ENCODE measurements at places on chromosomes 2 and 18.

DNA sequence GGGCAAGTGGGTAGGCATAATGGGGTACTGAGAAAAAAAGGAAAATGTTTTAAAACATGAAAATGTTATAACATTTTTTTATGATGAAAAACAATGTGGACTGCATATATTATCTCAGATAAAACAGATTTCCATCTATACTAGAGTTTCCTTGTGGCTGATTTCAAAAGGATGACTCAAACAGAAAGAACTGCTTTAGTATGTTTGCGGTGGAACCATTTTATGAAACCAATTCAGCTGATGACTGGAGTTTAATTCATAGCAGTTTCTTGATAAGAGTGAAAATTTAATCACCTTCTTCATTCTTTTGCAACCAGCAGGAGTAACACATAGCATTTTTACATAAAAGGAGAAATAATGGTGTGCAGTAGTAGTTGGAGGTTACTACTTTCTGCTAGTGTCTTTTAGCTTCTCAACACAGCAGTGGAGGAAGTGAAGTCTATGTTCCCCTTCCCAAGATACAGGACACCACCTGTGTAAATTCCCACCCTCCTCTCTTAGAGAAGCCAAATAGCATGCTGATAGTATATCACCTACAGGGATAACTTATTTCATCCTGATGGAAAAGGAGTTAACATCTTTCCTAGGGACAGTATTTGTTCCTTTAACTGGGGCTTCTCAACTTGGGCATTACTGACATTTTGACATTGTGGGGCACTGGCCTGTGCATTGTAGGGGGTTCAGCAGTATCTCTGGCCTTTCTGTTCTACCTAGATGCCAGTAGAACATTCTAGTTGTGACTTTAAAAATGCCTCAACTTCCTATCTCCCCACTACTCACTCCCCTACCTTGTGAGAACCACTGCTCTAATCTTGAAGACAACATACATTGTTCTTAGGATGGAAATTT lies 29.9 kb downstream of the PELI1 start:
- no peak for DNase-seq

DNA sequence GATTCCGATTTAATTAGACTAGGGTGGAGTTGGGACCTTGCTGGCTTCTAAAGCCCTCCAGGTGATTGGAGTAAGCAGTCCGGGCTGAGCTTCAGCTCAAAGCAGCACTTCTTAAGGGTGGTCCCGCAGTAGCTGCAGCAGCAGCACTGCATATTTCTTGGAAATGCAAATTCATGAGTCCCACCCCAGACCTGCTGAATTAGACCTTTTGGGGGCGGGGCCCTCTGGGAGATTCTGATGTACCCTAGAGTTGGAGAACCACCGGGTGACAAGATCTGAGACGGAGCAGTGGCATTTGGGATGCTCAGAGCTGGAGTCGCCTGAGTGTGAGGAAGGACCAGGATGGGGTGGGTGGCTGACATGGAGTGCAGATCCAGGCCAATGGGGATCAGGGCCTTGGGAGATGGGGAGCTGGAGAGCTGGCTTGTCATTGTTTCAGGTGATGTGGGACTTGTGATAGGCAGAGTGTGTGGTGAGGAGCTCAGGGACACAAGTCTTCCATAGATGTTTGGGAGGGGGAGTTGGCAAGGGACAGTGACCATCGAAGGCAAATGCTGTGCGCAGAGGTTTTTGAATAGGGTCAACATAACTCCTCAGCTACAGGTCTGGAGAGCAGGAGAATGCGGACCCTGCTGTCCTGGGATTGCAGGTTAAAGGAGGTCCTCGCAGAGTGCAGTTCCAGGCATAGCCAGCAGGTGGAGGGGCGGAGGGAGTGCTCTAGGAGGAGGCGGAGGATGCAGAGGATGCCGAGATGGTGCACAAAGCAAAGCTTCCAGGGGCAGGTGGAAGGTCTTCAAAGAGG lies 130.9 kb upstream of the RAB12 start:
- DNase-seq, result peak; percentile 52

DNA sequence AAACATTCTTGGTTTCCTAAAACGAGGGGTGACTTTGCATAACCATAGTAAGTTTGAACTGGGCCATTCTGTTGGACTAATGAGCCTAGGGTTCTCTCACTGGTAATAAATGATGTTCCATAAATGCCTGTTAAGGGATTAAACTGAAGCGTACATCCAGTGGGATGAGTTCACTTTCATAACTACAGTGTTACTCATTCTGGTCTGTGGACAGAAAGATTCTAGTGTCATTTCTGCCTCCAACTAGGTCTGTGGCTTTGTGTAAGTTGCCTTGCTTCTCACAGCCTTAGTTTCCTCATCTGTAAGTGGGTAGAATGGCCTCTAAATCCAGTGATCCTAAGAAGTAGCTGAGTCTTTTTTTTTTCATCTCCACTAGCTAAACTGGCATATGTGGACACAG lies 1860.6 kb upstream of the PIK3C3 start:
- no peak for DNase-seq

DNA sequence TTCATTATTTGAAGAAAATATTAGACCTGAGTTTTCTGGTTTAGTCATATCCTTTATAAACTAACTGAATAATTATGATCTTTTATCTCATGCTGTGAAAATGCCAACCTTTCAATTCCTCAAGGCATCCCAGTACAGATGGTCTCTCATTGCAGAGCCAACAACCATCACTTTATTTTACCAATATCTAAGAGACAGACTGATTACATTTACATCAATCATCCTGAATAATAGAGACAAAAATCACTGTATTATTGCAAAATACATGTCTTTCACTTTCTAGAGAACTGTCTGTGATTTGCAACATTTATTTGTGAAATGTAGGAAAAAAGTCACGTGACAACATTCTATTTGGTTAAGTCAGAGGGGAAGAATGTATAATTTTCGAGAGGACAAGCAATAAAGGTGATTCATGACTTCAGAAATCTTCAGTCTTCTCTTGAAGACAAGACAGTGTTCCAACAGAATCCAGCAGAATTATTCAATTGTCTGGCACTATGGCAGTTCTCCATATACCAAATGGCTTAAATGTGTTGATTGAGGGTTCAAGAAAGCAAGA lies 503.6 kb upstream of the SYT4 start:
- DNase-seq, result no peak

- DNase-seq, result no peak
These were observed 16.8 kb downstream of the ATP6V1C2 start for GRCh38 chr2:10738192-10738591.

DNA sequence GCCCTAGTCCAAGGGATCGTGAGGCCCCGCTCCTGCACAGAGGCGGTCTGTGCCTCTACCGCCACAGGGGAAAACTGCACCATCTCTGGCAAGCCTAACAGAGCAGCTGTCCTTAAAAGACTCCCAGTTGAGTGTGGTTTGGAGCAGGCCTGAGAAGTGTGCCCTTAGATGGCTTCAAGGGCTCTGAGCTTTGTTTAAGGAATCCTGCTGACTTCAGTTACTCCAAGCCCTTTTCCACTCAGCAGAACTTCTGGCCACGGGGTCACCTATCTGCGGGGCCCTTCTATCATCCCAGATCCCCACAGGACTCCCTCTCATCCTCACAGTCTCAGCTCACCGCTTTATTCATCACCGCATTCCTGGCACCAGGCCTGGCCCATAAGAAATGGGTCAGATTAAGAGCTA lies 131.5 kb downstream of the CCDC74A start:
- no peak for DNase-seq

DNA sequence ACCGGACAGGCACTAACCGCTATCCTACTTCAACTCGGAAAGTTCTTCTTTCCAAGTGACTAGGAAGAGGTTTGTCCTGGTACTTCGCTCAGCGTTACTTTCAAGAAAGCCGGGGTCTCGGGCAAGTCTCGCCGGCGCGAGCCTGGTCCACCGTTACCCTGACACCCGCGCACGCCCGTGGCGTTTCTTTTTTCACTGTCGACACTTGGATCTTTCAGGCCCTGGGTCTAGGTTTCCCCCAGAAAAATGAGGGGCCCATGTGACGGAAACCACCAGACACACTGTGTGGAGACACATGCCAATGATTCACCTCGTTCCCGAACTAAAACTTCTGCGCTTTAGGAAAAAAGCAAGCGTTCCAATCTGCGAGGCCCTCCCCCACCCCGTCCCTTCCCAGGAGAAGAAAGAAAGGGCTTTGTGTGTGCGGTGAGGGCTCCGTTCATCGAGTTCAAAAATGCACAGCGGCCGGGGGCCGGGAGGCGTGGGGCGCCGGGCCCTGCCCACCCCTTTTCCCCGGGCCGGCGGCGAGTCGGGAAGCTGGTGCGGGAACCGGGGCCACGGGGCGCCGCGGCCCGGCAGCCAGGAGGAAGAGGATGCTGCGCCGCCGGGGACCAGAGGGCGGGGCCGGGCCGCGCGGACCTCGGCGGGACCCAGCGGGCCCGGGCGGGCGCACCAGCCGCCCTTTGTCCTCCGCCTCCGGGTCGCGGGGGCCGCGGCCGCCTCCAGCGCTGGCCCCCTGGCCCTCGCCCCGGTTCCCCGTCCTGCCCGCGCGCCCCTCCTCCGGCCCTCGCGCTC lies 2.6 kb downstream of the ZNF521 start:
- no peak for DNase-seq

DNA sequence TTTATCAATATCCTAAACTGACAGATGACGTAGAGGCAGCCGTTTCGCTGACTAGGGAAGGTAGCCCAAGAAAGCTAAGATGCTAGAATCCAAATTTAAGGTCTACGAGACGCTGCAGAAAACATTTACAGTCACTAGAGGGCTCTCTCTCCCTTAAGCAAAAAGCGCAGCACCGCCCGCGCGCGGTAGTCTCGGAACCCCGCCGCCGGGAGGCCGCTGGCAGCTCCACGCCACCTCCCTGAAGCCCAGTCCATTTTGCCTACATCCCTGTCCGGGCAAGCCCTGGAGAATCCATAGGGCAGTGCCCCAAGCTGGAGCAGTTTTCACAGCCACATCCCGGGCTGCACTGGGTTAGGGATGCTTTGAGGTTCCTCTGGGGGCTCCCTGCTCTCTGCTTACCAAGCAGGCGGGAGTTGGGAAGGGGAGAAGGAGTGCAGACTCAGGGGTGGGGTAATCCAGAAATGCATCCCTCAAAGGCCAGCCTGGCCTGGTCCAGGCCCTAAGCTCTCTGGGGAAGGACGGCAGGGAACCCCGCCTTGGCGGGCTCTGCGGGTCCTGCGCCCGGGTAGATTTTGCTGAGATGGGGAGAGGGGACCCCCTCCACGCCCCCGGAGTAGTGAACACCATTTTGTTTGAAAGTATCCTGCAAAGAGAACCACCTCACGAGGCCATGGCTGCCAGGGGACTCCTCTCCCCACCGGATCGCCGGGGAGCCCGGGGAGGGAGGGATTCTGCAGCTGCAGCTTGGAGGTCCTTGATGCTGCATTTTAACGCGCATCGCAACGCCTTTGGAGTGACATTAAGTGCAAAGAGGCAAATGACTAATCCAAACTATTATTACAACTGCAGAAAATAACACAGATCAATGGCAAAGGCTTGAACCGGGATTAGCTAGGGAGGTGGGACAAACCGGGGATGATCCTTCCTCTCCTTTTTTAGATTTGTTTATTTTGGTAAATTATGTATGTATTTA lies 1.3 kb upstream of the DPYSL5 start:
- peak; percentile 76 for DNase-seq

- DNase-seq, result no peak
These were observed 208.4 kb downstream of the FIGN start for GRCh38 chr2:163527381-163527780.

GRCh38 chr2:239544143-239544917 lies 143.5 kb upstream of the HDAC4 start:
- no peak for DNase-seq

GRCh38 chr2:9964334-9964980 lies 13.0 kb downstream of the GRHL1 start:
- no peak for DNase-seq

DNA sequence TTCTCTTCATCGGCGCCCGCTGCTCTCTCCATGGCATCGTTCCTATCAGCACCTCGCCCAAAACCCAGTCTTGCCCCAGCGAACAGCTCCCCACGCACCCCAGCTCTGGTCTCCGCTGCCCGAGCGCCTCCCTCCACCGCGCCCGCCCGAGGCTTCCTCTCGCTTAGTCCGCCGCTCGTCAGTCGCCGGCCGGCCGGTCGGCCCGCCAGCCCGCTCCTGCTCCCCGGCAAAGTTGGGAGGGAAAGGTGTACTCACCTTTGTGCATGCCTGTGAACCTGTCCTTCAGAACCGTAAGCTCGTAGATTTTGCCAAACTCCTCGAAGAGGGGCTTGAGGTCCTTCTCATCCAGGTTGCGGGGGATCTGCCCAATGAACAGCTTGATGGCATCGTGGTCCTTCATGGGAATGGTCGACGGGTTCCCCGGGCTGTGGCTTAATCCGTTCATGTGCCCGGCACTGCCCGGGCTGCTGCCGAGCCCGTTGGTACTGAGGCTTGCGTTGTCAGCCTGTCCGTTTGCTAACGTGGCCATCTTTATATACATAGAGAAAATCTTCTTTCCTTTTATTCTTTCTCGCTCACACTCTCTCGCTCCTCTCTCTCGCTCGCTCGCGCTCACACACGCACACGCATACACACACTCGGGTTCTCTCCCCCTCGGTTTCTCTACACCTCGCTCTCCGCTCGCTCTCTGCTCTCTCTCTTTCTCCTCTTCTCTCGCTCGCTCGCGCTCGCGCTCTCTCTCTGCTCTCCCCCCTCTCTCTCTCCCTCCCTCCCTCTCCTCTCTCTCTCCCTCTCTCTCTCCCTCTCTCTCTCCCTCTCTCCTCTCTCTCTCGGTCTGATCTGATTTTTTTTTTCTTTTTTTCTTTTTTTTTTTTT lies at the start of gene CELF4:
Gene CELF4, minus strand, starts transcription at position 698 of the 876 bp plus-strand sequence.
- DNase-seq, result peak; percentile 23

GRCh38 chr2:71605781-71606241 lies 152.4 kb downstream of the DYSF start:
- DNase-seq, result no peak

DNA sequence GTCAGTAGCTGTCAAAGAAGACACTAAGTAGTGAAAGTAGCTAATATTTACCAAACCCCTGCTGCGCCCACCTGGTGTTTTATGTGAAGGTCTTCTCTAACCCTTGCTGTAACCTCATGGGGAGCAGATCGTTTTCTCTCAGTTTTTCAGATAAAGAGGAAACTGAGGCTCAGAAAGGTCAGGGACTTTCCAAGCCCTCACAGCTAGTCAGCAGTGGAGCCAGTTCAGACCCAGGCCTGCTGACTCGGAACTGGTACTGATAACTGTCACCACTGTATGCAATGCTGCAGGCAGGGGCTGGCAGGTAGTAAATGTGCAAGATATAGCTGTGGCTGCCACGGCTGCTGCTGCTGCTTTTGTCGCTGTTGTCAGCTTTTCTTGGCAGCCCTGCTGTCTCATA lies 69.1 kb downstream of the LRRFIP1 start:
- DNase-seq, result no peak

DNA sequence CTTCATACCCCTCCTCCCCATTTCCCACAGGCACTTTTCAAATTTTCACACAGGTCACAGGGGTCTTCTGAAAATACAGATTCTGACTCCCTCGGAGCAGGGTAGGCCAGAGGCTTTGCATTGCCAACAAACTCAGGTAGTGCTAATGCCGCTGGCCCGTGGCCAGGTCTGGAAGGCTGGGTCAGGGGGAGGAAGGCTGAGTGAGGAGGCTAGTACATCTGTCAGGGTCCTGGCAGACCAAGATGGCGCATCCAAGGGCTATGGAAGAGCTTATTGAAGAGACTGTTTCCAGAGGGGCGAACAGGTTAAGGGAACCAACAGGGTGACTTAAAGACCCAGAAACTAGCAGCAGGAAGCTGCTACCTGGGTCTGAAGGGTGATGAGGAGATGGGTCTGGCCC lies 336.7 kb upstream of the ID2 start:
- no peak for DNase-seq

- DNase-seq, result no peak
These were observed 304.7 kb upstream of the SYT4 start for GRCh38 chr18:43581936-43582519.

Data from T47D (cell line).